ENCODE measurements at places on chromosomes 7 and 10. TPM values are rescaled to one million over a fixed set of nuclear protein-coding genes. Genes with fewer than 3 reads are reported as not detected.

The SNX10 gene
- 0.97 TPM for total RNA-seq

The CARD11 gene
- 0.39 TPM for total RNA-seq

The RNF133 gene
- total RNA-seq, result not detected

The PLA2G12B gene
- total RNA-seq, result not detected

The ANXA8 gene
- total RNA-seq, result not detected

The CASP7 gene
- 11.9 TPM for total RNA-seq

The ARHGAP22 gene
- 1.3 TPM for total RNA-seq

The RBP4 gene
- total RNA-seq, result 1.0 TPM

The FAM25G gene
- total RNA-seq, result not detected

Data from psoas muscle (tissue), 8 donors.